ENCODE measurements at places on chromosomes 6 and 20.
A peak's percentile ranks its signal among the peaks of the same experiment; 100 is the strongest.

- DNase-seq = no peak
Measured at GRCh38 chr20:6533351-6533750, 234.1 kb upstream of the BMP2 start.

GRCh38 chr6:162726947-162727321, 632 bp downstream of the PRKN start:
- DNase-seq = no peak

DNA sequence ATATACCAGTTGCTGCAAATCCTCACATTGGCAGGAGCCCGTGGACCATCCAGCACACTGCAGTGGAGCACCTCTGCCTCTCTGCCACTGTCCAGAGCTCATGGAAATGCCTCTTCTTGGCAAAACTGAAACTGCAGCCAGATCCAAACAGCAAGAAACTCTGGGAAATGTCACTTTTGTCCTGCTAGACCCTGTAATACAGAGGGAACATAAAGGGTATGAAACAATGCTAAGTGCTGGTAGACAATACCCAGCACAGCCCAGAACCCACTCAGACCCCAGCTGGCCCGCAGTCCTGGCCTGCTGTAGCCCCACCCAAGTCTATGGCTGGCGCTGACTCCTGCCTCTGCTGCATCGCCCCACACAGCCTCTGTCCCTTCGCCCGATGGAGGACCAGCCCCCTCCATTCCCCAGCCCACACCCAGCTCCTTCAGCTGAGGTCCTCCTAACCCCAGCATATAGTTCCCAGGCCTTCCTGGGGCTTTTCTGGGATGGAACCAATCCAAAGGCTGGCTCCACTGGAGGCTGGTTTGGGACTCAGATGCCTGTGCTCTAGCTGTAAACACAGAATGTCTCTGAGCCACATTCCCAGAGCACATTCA, 242.5 kb downstream of the LRFN2 start:
- DNase-seq = no peak

DNA sequence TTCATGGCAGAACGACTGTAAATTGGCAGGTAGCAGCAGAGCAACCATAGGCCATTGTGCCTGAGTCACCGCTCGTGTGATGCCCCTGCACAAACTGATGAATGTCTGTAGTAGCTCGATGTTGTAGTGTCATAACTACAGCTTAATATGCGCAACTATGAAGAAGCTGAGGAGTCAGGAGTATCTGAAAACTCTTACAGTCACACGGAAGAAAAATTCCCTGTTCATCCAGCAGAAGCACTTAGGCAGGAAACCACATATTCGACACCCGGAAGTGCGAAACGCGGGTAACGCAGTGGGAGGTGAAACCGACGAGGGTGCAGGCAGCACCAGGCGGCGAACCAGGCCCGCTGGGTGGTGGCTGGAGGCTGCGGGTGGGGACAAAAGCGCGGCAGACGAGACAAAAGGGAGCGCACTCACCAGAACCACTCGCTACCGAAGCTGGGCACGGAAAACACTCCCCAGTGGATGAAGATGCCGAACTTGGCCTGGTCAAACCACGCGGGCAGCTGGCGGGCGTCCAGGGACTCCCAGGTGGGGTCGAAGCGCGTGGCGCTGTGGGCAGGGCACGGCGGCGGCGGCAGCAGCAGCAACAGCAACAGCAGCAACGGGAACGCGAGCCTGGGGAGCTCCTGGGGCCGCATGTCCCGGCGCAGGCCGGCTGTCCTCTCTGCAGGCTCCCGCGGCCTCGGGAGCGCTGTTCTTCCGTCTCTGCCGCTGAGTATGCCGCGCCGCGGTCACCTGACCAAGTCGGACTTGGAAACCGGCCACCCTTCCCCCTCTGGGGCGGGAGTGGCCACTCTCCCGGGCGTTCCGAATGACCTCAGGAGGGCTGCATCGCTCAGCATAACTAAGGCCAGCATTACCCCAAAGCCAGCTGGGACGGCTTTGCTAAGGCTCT, at the start of gene FUCA2:
FUCA2 (minus strand) TSS at position 730 of the 901 bp plus-strand sequence; CDS start at position 644, 86 bp downstream.
- DNase-seq = peak; percentile 43

DNA sequence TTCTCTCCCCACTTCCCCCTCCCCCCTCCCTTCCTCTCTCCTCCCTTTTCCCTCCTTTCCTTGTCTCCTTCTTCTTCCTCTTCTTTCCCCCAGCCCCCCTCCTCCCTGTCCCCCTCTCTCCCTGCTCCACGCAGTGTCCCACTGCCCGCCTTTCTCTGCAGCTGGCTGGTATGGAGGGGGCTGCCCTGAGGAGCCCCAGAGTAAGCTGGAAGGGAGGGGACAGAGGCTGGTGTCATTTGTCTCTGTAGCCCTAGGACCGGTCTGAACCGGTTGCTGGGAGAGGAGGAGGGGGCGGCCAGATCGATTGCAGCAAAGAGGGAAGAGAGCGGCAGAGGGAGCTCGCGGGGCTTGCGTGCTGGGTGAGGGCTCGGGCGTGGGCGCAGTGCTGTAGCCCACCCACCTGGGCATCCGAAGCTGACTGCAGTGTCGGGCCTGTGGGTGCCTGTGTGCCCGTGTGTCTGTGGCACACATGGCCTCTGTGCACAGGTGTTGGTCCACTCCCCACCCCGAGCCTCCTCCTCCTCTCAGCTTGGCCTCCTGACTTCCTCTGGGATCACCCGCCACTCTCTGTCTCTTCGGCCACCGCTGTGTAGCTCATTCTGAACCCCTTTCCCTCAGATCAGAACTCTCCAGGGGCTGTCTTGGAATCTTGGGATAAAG, 50.6 kb downstream of the SRC start:
- DNase-seq = no peak

GRCh38 chr6:134870677-134871498, 79.0 kb downstream of the ALDH8A1 start:
- DNase-seq = no peak

DNA sequence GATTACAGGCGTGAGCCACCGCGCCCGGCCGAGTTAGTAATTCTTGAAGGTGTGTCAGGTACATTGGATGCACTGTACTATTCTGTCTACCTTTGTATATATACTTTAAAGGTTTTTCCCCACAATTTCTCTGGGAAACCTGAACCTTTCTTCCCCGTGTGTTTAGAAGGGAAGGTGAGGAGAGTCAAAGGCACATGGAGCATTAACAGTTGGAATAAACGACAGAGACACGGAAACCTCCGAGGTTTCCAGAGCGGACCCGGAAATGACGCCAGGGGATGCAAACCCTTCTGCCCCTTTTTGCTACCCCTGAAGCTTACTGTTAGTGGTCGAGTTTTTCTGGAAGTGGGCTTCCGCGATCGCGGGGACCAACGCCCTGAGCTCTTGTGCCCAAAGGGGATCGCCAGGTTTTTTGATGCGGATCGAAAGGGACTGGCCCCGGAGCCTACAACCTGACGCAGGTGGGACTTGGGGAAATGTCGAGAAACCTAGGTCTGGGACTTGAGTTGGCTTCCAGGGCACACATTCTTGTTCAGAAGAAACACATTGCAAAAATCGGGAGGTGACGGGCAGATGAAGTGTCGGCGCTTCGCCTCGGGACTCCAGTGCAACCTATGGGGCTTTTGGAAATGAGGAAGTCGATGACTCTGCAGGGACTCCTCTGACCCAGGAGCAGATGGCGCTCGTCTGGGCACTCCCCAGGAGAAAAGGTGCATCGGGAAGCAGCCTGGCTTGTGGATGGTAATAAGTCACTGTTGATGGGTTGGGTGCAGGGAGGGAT, 218.2 kb downstream of the OR2B2 start:
- no peak for DNase-seq

GRCh38 chr20:38278131-38278530, 17.6 kb upstream of the KIAA1755 start:
- DNase-seq = no peak

GRCh38 chr6:52575502-52575892, 1.4 kb downstream of the TRAM2 start:
- no peak for DNase-seq

DNA sequence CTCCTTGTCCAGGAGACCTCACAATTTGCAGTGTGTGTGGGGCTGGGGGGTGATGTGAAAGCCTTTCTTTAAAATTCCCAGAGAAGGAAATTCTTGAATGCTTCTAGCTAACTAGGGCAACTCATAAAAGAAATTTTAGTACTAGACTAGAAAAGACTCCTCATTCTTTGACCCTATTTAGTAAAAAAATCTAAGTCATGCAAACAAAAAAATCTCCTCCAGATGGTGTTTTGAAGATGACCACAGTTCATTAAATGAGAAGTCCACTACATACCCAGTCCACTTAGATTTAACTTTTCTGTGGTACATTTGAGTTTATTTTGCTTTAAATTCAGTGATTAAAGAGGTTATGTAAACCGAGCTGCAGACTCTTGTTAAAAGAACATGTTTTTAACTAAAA, 67.5 kb downstream of the NDUFAF5 start:
- DNase-seq = no peak

- no peak for DNase-seq
Measured at GRCh38 chr20:35635652-35636051, 20.0 kb downstream of the SPAG4 start.

All from memory B cell (primary cell).